ENCODE measurements at places on chromosomes 12 and 14. TPM values are rescaled to one million over a fixed set of nuclear protein-coding genes. Genes with fewer than 3 reads are reported as not detected.

KRT80 gene
- 0.71 TPM for total RNA-seq

GRIN2B gene
- total RNA-seq: 0.03 TPM

DNA sequence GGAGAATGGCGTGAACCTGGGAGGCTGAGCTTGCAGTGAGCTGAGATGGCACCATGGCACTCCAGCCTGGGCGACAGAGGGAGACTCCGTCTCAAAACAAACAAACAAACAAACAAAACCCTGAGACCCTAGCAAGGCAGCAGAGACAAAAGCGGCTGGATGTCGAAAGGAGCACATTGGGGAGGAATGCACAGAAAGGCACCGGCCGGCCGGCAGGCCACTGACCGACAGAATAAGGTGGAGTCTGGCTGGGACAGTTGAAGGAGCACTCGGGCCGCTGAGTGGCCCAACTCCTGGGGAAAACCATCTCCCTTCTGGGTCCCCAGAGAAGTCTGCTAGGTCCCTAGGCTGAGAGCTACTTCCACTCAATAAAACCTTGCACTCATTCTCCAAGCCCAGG lies 256.2 kb downstream of the KIF21A start:
- H3K4me3 ChIP-seq: no peak overlapping the region
- no peak for DNase-seq
- H3K36me3 ChIP-seq: no peaks in the 10 kb centered on the region
- H3K4me1 ChIP-seq: no peaks in the 10 kb centered on the region
- no peak overlapping the region for H3K27ac ChIP-seq

GPR65 gene
- 2.8 TPM for total RNA-seq

SERPINA10 gene
- total RNA-seq: not detected

DNA sequence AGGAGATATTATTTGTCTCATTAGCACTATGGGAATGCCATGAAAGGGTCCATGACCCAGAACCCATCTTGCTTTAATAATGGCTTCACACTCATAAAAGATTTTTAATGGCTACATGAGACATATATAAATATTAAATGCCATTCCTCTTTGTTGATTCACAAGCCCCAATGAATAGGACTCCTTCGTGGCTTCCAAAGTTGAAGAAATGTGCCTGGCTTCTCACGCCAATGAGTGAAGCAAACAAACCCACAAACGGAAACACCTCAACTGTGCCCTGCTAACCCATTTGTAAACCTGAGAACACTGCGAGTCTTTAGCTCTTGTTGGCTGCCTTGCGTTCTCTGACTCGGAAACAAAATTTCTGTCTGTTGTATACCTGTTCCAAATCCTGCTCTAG lies 381.7 kb upstream of the DDHD1 start:
- H3K36me3 ChIP-seq: no peaks in the 10 kb centered on the region
- no peak for DNase-seq
- no peaks in the 10 kb centered on the region for H3K27me3 ChIP-seq
- H3K27ac ChIP-seq: no peak overlapping the region
- no peaks in the 10 kb centered on the region for H3K4me1 ChIP-seq
- no peak overlapping the region for H3K4me3 ChIP-seq

GRCh38 chr12:121089031-121089812 lies 43.5 kb upstream of the P2RX7 start:
- no peak overlapping the region for H3K27ac ChIP-seq
- no peak overlapping the region for H3K4me3 ChIP-seq
- DNase-seq: no peak
- H3K27me3 ChIP-seq: no peaks in the 10 kb centered on the region

CFAP73 gene
- not detected for total RNA-seq

IRAK3 gene
- total RNA-seq: 32.2 TPM

TMEM63C gene
- total RNA-seq: 0.06 TPM

DNA sequence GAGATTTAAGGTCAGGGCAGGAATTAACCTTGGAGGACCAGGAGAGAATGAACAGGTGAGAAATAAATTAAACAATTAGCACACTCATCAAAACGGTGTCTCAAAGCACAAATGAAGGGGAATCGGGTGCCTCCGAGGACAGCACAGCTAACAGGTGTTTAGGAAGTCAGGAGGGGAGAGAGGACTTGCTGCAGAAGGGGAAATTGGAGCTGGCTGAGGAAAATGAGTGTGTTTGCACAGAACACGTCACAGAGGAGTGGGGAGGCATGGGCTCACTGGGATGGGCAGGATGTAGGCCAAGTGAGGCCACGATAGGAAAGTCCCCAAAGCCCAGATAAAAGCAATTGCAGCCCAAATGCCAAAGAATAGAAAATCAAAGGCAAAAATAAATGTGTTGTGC lies 121.7 kb downstream of the ZNF664 start:
- no peak overlapping the region for H3K4me3 ChIP-seq
- H3K27me3 ChIP-seq: no peaks in the 10 kb centered on the region
- H3K36me3 ChIP-seq: no peaks in the 10 kb centered on the region

DNA sequence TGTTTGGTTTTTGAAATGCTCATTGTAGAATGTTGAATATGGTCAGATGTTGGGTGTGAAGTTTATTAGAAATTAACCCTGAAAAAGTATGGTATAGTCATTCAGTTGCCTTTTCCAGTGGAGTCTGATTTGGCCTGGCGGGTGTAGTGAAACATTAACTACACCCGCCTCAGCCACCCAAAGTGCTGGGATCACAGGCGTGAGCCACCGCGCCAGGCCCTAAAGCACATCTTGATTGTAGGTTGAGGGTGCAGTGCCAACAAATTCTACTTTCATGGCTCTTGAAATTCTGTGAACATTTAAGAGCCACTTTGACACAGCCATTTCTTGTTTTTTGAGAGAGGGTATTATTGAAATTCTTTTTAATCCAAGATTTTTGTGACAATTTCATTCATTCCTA lies 624.9 kb downstream of the DIO2 start:
- no peak for DNase-seq
- H3K4me1 ChIP-seq: peaks cover 5% of the 10 kb centered on the region
- H3K36me3 ChIP-seq: no peaks in the 10 kb centered on the region

SLC22A17 gene
- total RNA-seq: 25.8 TPM

DNA sequence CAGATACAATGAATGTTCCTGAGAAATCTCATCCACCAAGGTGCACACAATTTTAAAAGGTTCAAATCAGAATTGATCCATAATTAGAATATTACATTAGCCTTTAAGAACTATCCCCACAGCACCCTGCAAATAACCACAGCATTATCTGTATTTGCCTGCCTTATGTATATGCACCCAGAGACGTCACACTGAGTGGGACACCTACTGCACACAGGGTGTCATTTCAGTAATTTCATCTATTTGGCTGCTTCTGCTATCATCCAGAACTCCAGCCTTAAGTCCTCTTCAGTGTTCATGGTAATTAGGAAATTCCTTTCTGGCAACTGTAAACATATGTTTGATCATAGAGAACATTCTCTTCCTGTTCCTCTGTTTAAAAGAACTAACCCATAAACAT lies 298.4 kb downstream of the SYT1 start:
- H3K27ac ChIP-seq: no peak overlapping the region
- H3K4me1 ChIP-seq: no peaks in the 10 kb centered on the region
- H3K4me3 ChIP-seq: no peak overlapping the region
- no peaks in the 10 kb centered on the region for H3K27me3 ChIP-seq
- H3K36me3 ChIP-seq: no peaks in the 10 kb centered on the region

DNA sequence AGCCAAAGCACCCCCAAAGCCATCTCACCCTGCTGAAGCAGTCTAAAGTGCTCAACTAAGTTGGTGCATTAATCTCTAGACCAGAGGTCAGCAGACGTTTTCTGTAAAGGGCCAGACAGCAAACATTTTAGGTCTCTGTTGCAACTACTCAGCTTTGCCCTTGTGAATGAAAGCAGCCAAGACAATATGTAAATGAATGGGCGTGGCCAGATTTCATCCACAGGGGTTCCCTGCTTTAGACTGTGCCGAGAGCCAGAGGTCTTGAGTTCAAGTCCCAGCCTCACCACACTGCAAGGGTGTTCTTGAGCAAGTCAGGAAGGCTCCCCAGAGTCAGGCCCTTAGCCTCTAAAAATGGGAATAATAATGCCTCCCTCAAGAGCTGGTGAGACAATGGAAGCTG lies 166.2 kb downstream of the CHST11 start:
- no peak overlapping the region for H3K27ac ChIP-seq
- DNase-seq: no peak

Measured in aorta (tissue), 5 donors.